Right renal cortex interstitium (tissue), 3 donors: ENCODE measurements at places on chromosomes 1 and 21.

DNA sequence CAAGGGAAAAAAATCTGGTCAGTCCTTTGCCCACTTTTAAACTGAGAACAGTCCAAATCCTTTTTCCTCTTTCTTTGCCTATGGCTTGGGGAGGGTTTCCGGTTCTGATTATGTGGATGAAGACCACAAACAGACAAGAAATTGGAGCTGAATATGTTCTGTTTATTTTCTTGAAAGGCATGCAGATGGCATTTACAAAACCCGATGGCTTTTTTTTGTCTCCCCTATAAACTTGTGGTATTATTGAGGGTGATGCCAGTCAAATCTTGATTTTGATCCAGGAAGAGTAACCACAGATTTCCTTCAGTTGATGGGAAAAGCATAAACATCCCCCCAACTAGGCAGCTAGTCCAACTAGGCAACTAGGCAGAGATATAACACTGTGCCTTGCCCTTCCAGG, 38.9 kb downstream of the PLPP3 start:
- no peak for DNase-seq

DNA sequence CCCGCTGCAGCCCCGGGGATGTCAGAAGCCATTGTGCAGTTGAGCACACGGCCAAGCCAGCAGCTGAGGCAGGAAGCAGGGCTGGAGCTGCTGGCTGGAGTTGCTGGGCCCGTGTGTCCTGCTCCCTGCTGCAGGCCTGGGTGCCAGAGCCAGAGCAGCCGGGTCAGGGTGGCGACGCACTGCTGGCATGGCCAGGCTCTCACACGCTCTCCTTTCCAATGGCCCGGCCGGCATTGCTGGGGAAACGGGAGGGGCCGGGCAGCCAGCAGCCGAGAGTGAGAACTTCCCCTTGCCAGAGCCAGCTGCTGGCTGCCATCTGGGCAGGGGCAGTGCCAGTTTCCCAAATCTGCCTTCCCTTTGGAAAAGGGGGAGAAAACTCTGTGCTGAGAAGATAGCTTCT, 82.4 kb upstream of the PROX1 start:
- DNase-seq: no peak

GRCh38 chr1:26946270-26946669, 14.0 kb downstream of the KDF1 start:
- no peak for DNase-seq

DNA sequence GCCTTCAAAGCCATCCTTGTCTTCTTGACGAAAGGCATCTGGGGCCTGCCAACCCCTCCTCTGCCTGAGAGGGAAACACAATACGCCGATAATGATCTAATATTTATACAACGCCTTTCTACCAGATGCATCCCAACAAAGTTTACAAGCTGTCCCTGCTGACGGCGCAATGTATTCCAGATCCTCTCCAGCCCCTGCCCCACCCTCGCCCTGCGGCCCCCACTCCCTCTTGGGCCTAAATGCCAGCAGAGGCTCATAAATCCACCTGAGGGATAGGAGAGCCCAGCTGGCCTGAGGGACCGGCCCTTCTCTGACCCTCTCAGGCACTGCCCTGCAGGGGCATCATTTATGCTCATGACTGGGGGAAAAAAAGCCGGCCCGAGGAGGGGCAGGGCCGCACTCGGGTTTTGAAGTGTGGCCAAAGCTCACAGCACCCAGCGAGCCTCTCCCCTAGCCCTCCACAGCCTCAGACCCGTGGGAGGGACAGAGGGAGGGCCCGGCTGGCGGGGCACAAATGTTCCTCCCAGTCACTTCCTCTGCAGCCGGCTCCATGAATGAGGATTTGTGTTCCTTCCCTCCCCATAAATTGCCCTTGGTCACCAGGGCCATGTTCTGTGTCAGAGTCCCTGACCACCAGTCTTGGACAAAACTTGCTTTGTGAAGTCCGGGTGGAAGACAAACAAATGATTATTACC, 140.3 kb downstream of the FOXD2 start:
- peak; percentile 74 for DNase-seq

DNA sequence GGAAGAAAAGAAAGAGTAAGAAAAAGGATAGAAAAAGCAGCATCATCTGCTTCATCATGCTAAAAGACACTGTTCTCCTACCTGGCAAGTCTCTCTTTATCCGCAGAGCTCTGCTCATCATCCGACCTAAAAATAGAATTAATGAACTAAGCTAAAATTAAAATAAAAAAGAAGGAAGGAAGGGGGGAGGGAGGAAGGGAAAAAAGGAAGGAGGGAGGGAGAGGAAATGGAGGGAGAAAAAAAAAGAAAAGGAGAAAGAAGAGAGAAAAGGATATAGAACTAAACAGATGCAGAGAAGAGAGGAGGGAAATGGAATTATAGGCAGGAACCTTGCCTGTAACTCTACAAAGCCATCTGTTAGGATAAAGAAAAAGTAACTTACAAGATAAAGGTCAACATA, 34.1 kb downstream of the ARNT start:
- DNase-seq: no peak
